Stimulated activated CD8-positive, alpha-beta memory T cell treated with anti-CD3 and anti-CD28 coated beads, Interleukin-7, amount 100 ng/mL, for 1 hour (primary cell): ENCODE measurements at places on chromosomes 1 and 21.

DNA sequence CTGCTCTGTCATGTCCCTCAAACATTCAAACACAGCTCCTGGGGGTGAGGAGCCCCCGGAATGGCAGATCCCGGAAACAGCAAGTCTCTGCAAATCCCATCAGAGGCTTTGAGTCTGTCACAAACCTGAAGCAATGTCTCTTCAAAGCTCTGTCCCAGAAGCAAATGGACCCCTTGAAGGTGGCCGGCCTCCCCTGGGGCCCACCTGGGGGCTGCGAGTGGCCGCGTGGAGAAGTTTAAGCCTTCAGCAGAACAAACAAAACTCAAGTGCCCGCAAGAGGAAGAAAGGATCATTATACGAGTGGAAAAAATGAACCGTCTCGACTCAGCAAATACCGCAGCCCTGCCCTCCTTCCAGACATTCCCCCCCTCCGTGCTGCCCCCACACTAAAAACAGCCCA, 53.3 kb downstream of the PRDM16 start:
- DNase-seq, result no peak

GRCh38 chr1:209613400-209614150, 30.1 kb downstream of the CAMK1G start:
- no peak for DNase-seq

DNA sequence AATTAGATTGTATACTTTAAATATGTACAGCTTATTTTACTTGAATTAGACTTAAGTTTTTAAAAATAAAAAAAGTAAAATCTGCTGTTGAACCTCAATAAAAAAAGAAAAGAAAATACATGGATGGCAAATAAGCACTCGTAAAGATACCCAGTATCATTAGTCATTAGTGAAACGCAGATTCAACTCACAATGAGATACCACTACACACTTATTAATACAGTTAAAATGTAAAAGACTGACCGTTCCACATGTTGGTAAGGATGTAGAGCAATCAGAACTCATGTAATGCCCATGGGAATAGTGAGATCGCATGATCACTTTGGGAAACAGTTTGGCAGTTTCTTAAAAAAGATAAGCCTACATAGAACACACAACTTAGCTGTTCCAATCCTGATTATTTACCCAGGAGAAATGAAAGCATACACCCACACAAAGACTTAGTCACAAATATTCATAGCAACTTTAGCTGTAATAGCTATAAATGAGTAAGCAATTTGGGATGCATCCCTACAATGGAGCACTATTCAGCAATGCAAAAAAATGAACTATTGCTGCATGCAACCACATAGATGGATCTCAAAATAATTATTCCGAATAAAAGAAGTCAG, 7.3 kb downstream of the SH2D1B start:
- no peak for DNase-seq

DNA sequence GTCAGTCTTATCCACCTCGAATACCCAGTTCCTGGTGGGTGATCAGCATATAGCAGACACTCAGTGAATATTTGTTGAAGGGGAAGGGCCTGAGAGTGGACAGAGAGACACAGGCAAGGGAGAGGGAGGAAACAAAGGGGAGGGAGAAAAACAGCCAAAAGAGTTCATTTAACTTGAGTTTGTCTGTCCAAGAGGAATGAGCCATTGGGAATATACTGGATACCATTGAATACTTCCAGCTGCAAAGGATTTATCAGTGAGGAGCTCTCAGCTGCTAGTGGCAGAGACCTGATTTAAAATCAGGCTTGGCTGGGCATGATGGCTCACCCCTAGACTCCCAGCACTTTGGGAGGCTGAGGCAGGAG, 11.5 kb upstream of the BGLAP start:
- no peak for DNase-seq

GRCh38 chr1:20358761-20359263, 68.1 kb downstream of the VWA5B1 start:
- no peak for DNase-seq

DNA sequence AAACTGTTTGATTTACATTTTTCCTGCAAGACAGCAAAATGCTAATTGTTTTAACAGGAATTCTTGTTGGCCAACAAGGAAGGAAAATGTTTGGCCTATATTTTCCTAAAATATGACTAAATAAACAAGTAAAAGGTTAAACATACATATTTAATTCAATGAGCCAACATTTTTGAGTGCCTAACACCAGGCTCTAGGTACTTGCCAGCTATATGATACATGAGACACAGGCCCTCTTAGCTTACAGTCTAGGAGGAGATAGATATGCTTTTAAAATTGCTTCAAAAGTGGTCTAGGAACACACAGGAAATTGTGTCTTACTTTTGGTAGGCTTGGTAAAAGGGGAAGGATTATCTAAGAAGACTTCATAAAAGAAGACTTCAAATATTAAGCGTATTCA, 50.9 kb downstream of the PIGK start:
- DNase-seq, result no peak

GRCh38 chr21:38479641-38480525, 18.4 kb downstream of the ERG start:
- DNase-seq, result no peak

- no peak for DNase-seq
Measured at GRCh38 chr1:33022650-33023200, 14.0 kb downstream of the AK2 start.

DNA sequence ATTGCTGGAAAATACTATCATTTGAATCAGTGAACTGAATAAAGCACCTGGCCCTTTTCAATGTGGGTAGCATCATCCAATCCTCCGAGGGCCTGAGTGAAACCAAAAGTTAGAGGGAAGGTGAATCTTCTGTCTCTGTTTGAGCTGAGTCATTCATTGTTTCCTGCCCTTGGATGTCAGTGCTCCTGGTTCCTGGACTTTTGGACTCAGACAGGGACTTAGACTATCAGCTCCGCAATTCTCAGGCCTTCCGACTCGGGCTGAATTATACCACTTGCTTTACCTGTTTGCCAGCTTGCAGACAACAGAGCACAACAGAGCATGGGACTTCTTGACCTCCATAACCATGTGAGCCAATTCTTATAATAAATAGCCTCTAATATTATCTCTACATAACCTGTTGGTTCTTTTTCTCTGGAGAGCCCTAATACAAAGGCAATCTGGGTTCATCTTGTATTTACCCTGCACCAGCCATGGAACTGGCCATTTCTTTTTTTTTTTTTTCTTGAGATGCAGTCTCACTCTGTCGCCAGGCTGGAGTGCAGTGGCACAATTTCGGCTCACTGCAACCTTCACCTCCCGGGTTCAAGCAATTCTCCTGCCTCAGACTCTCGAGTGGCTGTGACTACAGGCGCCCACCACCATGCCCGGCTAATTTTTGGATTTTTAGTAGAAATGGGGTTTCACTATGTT, 19.2 kb upstream of the VASH2 start:
- DNase-seq, result no peak

- DNase-seq, result no peak
Measured at GRCh38 chr1:162487241-162487640, 10.4 kb upstream of the UHMK1 start.

DNA sequence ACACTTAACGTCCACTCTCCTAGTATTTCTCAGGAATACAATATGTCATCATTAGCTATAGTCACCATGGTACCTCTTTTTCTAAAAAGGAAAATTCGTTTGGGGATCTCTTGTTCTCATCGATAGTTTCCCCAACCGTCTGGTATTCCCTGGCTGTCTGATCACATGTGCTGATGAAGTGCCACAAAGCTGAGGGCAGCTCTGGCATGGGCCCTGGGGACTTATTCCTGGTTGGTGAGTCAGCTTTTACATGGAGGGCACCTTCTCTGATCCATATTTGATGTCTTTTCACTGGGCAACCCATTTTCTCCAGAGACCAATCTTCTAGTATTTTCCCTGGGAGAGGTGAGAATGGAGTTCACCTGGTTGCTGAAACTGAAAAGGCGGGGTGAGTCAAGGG, 39.5 kb downstream of the CHD1L start:
- DNase-seq, result no peak

GRCh38 chr1:36594023-36594422, 111.3 kb upstream of the CSF3R start:
- no peak for DNase-seq

GRCh38 chr1:59755069-59755685, 59.6 kb upstream of the HOOK1 start:
- DNase-seq, result no peak

DNA sequence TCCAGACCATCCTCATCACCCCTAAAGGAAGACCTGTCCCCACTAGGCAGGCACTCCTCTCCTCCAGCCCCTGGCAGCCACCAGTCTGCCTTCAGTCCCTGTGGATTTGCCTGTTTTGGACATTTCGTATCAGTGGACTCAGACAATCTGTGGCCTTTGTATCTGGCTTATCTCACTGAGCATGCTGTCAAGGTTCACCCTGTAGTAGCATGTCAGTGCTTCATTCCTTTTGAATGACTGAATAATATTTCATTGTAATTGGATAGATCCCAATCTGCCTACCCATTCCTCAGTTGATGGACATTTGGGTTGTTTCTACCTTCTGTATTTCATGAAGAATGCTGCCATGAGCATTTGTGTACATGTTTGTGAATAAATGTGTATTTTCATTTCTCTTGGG, 32.9 kb upstream of the RNF187 start:
- no peak for DNase-seq

DNA sequence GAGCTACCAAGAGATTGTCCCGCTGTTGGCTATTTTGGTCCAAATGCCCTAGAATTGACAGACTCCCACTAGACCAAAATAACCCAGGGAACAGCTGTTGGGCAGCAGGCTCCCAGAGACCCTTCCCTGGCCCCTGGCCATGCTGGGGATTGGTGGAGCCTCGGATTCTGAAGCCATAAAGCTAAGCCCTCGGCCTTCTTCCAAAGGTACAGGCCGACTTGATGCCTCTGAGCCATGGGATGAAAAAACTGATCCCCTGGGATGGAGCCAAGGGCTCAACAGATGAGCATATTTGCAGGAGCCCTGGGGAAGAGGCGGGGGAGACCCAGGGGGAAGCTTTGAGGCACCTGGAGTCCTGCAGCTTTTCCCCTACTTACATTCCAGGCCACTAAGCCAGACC, 1.0 kb upstream of the LRRC38 start:
- DNase-seq, result no peak

GRCh38 chr1:12167493-12168429, 970 bp downstream of the TNFRSF1B start:
- DNase-seq, result no peak

GRCh38 chr1:119935373-119935772, 39.1 kb upstream of the ADAM30 start:
- no peak for DNase-seq

GRCh38 chr1:183052861-183053260, 29.6 kb downstream of the LAMC1 start:
- DNase-seq, result no peak
